ENCODE measurements at places on chromosomes 7 and 10. TPM values are rescaled to one million over a fixed set of nuclear protein-coding genes. Genes with fewer than 3 reads are reported as not detected.

The NPTX2 gene
- 0.47 TPM for total RNA-seq

GRCh38 chr10:123554656-123555055 lies 111.5 kb upstream of the GPR26 start:
- DNase-seq, result no peak

The AKR1D1 gene
- total RNA-seq, result 0.05 TPM

The AEBP1 gene
- 57.4 TPM for total RNA-seq

The RNF32 gene
- 1.2 TPM for total RNA-seq

GRCh38 chr7:158303121-158303520 lies 284.5 kb downstream of the PTPRN2 start:
- DNase-seq, result no peak
